ENCODE measurements at places on chromosomes 5 and 9. TPM values are rescaled to one million over a fixed set of nuclear protein-coding genes. Genes with fewer than 3 reads are reported as not detected.

- DNase-seq, result no peak
Measured at GRCh38 chr9:106920701-106921283, 57.8 kb downstream of the ZNF462 start.

GRCh38 chr5:154470137-154470536 is 7.9 kb downstream of the HAND1 start:
- no peak for DNase-seq

DNA sequence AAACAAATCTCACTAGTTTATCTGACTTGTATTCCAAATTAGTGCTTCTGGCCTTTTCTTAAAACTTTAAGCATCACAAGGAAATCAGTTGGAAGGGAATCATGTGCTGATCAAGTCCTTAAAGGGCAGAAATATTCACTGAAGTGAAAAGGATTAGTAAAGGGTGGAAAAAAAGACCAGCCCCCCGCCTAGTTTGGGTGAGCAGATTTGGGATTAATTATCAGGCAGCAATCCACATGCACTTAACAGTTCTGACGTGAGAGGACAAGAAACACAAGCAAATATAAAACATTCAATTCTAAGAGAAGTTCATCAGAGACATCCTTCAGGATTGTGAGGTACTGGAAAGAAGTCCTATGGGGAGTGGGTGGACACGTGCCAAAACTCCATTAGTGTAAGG is at the start of gene TYRP1:
Gene TYRP1, plus strand, starts transcription at position 245 of the 400 bp plus-strand sequence. CDS start 612 bp downstream, outside the sequence.
- DNase-seq, result no peak

- DNase-seq, result no peak
Measured at GRCh38 chr9:76510041-76510440, 51.1 kb downstream of the GCNT1 start.

DNA sequence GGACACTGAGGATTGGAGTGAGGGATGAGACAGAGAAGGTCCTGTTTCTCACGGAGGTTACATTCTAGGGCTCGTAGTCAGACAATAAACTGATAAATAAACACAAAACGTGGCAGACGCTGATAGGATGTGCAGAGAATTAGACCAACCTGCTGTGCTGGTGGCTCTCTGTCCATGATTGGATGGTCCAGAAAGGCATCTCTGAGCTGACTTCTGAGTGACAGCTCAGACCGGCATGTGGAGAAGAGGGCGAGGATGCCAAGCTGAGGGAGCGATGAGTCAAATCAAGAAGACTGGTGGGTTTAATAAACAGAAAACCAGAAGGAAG is 132.3 kb upstream of the TAF11L2 start:
- DNase-seq, result no peak

ORM2 gene
- 1.6 TPM for total RNA-seq

FAM78A gene
- total RNA-seq, result 5.8 TPM

BTNL3 gene
- total RNA-seq, result 0.24 TPM

PROB1 gene
- 0.94 TPM for total RNA-seq

SPINK13 gene
- not detected for total RNA-seq

SLC4A9 gene
- total RNA-seq, result 0.74 TPM
